ENCODE measurements at places on chromosomes 3 and 15.

DNA sequence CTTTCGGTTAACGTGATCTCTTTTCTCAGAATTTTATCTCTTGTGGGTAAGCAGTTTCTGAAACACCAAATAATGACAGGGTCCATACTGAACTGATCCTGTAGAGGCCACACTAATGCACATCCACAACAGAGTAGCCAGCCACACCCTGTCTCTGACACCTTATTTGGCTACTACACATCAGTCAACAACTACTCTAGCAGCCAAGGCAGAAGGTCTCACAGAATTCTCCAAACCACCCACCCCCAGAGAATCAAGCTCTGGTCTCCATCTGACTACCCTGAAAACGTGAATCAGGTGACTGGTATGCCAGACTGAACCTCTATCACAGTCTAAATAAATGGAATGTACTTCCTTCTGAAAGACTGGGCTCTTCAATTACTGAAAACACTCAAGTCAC, 38.0 kb downstream of the EDC3 start:
- no peak for DNase-seq

- no peak for DNase-seq
These were observed 87.3 kb upstream of the RNF7 start for GRCh38 chr3:141650783-141651182.

DNA sequence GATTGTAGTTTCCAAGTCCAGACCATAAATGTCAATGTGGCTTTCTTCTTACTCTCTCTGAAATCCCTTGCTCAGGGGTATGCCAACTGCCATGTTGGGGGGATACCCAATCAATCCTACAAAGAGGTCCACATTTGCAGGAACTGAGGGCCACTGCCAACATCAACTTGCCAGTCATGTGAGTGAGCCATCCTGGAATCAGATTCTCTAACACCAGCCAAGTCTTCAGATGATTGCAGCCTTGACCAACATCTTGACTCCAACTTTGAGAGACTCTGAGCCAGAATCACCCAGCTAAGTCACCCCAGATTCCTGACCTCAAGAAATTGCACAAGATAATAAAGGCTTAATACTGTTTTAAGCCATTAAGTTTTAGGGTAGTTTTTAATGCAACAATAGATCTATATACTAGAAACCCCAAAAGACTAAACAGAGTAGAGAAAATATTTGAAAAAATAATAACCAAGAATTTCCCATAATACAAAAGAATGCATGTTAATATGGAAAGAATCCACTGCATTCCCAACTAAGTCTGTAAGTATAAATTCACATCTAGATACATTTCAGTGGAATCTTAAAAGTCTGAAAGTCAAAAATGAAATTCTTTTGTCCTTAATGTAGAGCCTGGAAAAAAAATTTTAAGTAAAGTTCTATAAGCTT, 22.4 kb downstream of the ISG20 start:
- DNase-seq = no peak

DNA sequence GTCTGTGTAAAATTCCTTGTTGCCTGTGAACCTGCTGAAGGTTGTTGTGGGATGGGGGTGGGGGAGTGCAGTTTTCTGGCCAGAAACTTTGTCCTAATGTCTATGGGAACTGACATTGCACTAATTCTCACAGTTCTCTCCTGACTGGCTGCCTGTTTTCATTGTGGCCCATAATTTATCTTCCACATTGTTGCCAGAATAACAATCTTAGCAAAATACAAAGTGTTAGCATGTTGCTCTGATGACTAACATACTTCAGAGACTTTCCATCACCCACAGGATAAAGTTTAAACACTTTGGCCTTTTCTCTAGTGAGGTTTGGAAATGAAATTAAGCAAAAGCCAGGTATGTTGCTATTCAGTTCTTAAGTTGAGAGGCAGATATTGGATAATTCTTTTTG, 81.4 kb upstream of the TBC1D5 start:
- no peak for DNase-seq

DNA sequence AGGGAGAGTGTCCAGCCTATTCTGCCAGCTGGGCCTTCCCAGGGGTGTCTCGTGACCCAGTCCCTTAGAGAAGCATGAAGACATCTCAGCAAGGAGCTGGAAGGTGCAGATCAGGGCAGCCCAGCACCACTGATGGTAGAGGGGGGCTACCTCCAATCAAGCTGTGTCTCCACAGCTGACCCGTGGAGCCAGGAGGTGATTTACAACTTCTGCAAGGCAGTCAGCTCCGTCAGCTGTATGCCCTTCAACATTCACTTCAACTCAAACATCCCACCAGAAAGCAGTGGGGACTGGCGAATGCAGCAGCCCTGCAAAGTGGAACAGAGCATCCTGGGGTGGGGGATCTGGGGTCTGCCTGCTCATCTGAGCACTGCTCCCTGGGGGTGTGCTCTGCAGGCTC, 32.6 kb upstream of the FRG2C start:
- no peak for DNase-seq

DNA sequence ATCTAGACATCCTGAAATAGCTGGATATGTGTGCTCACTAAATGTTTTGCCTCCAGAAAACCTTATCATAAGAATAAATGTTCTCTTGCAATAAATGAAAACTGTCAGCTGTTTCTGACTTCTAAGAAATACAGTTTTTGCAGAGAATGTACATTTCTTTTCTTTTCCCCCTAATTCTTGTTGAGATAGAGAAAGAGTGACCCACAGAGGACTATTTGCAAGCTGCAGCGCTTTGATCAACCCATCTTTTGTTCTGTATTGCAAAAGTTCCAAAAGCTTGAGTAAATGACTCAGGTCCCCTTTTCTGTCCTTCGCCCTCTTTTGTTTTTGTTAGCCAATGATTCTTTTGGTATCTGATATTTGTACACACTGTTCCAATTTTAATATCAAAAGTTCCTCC, 141.9 kb downstream of the BBX start:
- DNase-seq = no peak

DNA sequence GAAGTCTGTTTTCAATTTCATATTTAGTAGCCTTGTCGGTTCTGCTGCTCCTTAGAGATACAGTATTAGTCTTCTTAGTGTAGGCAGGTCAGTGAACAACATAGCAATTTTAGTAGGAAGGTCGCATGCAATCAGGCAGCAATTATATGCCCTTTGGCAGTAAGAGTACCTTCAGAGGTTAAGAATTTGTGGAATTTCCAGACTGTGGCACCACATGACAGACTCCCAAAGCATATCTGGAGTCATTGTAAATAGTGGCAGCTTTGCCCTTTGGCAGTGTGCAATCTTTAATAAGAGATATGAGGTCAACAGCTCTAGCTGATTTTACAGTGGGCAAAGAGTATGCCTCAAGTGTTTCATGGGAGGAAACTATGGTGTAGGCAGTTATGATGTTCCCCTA, 1532.5 kb upstream of the CADM2 start:
- no peak for DNase-seq

DNA sequence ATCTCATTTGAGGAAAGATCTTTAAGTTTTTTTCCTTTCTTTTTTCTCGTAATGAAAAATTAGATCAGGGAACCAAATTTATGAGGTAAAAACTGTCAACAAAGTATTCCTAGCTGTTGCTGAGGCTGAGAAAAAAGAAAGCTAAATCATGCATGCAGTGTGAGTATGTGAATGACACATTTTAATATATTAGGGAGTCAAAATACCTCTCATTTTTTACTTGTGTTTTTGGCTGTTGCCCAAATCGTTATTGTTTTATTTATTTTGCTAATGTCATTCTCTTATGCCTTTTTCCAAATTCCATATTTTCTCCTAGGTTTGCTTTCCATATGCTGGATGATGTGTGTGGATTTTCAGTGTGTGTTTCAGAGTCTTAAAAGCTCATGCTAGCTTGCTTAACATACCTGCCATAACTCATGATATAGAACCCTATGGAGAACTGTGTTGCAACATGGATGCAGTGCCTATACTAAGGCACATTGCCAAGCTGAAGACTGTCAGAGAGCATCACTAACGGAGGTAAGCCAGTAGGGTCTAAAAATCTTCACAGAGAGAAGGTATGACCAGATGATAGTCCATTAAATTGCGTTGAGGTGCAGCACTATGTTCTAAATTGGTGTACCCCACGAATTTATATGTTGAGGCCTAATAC, 629.5 kb upstream of the KCNMB2 start:
- DNase-seq = no peak

GRCh38 chr15:101457696-101458095, 31.8 kb downstream of the PCSK6 start:
- DNase-seq = no peak
